ENCODE measurements at places on chromosomes 2 and 18. TPM values are rescaled to one million over a fixed set of nuclear protein-coding genes. Genes with fewer than 3 reads are reported as not detected.

DNA sequence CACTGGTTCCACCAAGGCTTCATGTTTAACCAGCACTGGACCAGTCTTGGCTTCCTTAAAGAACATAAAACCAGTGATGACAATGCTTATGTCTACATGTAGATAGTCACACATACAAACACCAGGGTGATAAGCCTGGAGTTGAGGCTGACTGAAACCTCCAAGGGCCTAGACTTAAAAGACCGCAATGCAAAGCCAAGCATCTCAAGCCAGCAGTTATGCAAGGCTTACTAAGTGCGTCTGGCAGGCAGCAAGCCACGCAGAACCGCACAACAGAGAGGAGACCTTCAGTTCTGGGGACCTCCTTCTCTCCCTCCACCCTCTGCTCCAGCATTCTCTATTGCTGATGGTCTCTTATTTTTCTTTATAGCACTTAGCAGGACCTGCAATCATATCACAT lies 63.2 kb upstream of the ACAA2 start:
- no peak for DNase-seq

GRCh38 chr18:29171892-29172755 lies 995.2 kb upstream of the CDH2 start:
- DNase-seq: no peak

- DNase-seq: peak; percentile 11
These were observed 56.6 kb upstream of the ALPP start for GRCh38 chr2:232321817-232322559.

DNA sequence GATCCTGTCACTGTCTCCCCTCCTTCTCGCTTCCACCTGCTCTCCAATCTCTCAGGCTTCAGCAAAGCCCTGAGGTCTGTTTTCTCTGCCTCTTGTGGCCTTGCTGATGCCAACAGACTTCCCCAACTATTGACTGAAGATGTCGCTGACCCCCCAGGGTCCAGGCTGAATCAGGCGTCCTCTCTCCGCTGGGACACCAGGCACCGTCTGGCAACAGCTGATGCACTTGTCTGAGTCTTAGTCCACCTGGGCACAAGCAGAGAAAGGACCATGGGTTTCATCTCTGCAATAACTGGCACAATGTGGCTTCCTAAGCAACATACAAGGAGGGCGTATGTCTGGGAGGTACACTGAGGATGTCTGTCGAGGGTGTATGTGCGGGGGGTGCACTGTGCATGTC lies 248.7 kb upstream of the MYT1L start:
- DNase-seq: peak; percentile 14

RFX8 gene
- total RNA-seq: 1.00 TPM

DNA sequence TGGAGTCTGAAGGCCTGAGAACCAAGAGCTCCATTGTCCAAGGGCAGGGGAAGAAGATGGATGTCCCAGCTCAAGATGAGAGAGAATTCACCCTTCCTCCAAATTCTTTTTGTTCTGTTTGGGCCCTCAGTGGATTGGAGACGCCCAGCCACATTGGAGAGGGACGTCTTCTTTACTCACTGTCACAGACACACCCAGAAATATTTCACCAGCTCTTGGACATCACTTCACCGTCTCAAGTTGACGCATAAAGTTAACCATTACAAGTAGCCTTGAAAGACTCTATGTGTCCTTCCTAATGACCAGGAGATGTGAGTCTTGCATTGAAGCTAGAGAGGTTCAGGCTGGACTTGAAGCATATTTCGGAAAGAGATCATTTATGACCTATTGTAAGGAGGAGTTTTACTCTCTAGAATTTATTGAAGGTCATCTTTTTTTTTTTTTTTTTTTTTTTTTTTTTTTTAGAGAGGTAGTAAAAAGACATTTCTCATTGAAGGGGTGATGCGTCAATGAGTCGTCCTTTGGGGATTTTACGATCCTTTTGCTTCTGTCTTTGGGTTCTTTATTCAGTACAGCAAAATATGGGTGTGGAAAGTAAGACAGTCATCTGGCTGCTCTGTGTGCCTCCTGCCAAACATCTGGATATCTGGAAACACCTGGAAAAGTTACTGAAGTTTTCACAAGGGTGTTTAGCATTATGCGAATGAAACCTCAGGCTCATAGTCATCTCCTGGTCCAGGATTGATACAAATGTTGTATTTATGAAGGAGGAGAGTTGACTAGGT lies 118.1 kb downstream of the PRPF40A start:
- DNase-seq: no peak

GRCh38 chr2:108128249-108128648 lies 111.5 kb upstream of the SULT1C3 start:
- DNase-seq: no peak

- no peak for DNase-seq
These were observed 486.9 kb upstream of the RAB6C start for GRCh38 chr2:129492548-129492947.

- no peak for DNase-seq
These were observed 97.5 kb downstream of the MRO start for GRCh38 chr18:50722311-50722710.

DNA sequence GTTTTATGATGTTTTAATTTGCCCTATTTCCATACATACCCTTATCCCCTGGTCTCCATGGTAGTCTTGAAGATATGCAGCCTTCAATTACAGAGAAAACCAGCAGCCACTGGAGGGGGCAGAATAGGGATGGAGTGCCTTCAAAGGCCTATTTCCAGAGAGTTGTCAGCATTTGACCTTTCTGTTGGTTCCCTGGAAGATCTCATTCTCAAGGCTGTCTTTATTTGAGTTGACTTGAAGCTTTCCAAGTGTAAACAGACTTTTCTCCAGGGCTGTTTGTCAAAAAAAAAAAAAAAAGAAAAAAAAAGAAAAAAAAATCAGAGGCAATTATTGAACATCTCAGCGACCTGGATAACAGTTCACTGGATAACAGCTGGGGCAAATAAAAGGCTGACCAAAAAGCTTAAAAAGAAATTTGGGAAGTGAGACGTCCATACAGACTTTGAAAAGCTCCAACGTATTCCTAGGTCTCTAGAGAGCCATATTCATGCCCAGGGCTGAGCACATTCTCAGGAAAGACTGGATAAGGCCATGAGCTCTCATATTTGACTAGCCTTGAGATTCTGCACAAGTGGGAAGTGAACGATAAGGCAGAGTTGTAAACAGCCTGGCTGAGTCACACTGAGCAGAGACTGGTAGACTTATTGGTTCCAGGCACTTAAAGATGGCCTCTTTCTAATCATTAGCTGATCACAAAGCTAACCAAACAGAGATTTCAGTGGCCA lies 126.6 kb downstream of the VAPA start:
- peak; percentile 47 for DNase-seq

TPO gene
- total RNA-seq: 1.3 TPM

- DNase-seq: peak; percentile 37
These were observed 453 bp downstream of the CABLES1 start for GRCh38 chr18:23135550-23136325.

LDLRAD4 gene
- 64.5 TPM for total RNA-seq

MBD1 gene
- 113 TPM for total RNA-seq

GRCh38 chr18:10270151-10270571 lies 184.3 kb upstream of the APCDD1 start:
- DNase-seq: peak; percentile 28

DNA sequence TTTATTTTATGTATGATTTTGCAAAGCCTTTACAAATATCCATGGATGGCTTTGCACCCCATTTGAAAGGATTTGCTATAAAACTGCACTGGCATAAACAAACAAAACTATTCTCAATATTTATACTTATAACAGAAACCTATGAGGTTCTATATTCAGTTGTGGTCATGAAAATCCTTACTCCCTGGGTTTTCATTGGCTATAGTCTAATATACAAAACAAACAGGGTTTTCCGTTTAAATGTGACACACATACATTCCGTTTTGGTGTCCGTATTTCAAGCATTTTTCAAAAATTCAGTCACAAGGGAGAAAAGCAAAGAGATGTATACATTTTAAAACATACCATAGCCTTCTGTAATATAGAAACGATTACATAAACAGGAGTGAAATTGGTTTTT lies 100.0 kb downstream of the TCF4 start:
- DNase-seq: no peak

SLC11A1 gene
- total RNA-seq: 53.9 TPM

FAM124B gene
- 0.86 TPM for total RNA-seq

- DNase-seq: no peak
These were observed 1.1 kb upstream of the SSB start for GRCh38 chr2:169797601-169798000.

GRCh38 chr2:118851650-118852049 lies 4.2 kb upstream of the EN1 start:
- DNase-seq: no peak

DNA sequence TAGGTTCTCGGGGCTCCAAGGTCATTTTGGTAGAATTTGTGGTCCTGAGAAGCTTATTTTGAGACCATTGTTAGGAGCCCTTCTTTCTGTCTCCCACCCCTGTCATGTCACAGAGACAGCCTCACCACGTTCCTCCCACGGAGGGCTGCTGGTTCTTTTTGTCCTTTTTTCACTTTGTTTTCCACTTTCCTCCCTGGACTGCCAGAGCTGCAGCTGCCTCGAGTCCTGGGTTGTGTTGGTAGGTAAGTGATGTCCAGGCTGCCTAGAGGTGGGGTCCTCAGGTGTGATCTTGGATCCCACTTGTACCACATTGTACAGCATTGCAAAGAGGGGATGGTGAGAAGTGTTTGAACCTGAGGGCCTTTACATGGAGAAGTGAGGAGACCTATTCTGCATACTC lies 130.2 kb upstream of the EML6 start:
- DNase-seq: no peak

DNA sequence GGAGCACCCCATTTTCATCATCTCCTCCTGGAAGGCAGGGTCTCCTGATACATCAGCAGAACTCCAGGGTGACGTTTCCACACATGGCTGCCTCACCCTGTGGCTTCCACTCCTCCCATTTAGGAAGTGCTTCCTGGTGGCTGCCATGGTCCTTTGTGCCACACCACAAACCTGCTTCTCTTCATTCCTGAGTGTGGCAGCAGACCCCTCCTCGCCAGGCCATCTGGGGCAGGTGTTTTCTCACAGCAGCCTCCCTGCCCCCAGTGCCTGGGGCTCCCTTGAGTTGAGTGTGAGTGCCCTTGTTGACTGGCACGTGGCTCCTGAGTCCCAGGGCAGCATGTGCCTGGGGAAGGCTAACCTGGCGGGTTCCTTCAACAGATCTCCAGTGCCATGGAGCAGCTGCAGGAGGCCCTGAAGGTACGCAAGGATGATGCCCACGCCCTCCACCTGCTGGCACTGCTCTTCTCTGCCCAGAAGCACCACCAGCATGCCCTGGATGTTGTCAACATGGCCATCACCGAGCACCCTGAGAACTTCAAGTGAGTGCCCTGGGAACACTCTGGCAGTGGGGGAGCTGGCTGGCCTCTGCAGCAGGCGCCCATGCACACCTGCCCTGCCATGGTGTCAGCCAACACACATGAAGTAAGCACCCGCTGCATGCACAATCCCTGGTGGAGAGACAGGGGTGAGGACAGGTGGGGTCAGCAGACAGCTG lies 113.4 kb upstream of the MCFD2 start:
- DNase-seq: no peak

- no peak for DNase-seq
These were observed 42.0 kb upstream of the CCDC150 start for GRCh38 chr2:196597531-196597930.
